ENCODE measurements at places on chromosomes 12 and 14.

DNA sequence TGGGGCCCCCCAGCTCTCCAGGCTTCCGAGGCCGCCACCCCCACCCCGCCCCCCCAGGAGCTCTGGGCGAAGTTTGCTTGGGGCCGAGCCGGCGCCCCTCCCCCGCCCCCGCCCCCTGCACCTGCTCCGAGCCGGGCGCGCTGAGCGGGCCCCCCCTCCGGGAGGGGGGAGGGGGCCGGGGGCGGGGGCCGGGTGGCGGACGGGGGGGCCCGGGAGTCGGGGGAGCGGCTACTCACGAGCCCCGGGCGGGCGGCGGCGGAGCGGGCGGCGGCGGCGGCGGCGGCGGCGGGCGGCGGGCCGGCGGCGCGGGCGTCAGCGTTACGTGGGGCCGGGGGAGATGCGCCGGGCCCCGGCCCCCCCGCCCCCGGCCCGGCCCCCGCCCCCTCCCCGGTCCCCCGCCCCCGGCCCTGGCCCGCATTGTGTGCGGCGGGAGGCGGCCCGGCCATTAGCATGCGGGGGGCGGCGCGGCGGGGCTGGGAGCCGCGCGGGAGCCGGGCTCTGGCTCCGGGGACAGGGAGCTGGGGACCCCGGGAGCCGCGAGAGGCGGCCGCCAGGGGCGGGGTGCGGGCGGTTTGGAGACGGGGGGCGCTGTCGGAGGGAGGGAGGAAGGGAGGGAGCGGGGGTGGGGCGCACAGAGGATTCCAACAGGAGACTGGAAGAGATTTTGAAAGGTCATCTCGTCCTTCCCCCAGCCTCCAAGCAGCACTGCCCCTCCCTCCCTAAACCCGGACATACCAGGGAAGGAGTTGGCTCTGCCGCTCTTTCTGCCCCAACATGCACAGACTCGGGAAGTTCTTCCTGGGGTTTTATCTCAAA lies at the start of gene ZNF219:
ZNF219 (minus strand) TSS at position 580 of the 816 bp plus-strand sequence. CDS start 5,064 bp downstream, outside the sequence.
- DNase-seq, result no peak

DNA sequence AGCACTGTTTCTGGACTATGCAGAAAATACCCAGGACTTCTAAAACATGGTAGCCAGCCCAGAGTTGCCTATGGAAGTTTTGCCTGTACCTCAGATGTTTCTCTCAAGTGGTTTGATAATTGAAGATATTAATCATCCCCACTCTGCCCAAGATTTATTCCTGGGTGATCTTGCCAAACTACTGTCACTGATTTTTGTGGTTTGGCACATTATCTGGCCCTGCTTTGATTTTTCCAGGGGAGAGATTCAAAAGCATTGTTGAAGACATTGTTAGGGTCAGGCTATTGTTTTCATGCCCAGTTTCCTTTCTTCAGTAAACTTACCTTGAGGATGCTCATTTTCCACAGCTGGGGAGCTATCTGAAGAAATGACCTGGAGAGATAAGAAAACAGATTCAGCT lies 5.8 kb downstream of the PRKAG1 start:
- DNase-seq, result no peak

DNA sequence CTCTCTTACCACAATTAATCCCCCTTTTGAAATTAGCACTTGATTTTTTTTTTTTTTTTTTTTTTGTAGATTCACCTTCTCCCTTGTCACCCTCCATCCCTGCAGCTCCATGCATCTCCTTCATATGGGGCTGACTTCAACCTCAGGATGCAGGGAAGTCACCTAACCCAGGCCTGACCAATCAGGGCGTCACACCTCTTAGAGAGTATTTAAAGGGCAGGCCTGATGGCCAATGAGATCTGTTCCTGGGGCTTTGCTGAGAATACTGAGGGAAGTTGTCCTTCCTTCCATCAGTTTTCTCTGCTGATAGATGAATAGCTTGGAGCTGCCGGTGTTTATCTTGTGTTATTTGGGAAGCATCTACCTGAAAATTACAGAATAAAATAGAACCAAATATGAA lies 1104.7 kb upstream of the TMEM132C start:
- no peak for DNase-seq

DNA sequence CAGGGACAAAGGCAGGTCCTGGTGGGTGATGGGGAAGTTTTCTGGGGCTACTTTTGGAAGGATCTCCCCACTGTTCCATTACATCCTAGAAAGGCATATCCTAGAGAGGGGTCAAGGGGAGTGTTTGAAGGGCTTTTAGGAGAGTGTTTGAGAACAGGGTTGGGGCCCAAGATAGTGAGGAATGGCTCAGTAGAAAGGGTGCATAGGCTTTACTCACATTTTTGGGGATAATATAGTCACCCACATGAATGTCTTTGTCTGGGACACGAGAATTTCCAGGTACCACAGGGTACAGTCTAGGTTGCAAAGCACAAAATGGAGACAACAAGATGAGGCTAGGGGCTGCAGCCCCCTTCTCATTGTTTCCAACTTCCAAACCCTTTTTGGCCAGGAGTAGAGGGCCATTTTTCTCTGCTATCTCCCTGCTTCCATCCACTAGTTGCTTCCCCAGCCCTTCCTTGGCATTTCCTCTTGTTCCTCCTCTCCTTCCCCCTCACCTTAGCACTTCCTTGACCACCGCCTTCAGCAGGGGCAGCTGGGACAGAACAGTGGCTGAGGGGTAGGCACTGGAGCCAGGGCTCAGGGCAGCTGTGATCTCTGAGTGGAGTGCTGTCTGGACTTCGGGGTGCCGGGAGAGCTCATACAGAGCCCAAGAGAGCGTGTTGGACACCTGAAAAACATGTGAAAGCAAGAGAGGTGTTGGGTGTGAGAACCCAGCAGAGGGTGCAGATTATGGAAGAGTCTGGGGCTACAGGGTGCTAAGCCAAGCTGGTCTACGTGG lies 2.8 kb downstream of the CYP27B1 start:
- no peak for DNase-seq

DNA sequence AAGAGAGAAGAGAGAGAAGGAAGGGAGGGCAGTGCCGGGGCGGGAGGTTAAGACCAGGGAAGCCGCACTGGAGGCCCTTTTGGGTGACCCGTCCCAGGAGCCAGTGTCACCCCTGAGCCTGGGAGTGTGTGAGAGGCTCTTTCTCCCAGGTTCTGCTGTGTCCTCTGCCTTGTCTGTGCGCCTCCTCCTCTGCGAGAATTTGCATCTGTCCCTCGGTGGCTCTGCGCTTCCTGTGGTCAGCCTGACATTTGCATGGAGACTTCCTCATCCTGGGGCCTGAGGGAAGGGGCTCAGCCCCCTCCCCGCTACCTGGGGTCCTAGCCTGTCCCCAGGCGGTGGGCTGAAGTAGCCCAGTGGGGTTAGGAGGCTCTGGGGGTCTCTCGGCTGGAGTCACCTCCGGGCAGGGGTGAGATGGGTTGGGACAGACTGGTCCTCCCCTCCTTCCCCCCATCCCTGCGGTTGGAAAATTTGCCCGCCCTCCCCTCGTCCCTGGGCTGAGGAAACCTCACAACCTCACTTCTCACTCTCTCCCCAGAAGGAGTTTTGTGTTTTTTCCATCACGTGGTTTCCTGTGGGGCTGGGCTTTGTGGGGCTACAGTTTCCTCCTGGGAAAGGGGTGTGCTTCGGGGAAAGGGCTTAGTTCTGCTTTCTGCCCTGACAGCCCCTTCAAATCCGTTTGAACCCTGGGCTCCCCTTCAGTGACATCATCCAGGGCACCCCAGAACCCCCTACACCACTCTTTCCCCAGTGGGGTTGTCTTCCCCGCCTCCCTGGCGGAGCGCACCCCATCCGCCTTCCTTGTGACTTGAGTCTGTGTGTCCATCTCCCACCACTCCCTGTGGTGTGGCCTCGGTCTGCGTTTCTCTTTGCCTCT lies 2.5 kb downstream of the PTPN6 start:
- DNase-seq, result peak; percentile 70

DNA sequence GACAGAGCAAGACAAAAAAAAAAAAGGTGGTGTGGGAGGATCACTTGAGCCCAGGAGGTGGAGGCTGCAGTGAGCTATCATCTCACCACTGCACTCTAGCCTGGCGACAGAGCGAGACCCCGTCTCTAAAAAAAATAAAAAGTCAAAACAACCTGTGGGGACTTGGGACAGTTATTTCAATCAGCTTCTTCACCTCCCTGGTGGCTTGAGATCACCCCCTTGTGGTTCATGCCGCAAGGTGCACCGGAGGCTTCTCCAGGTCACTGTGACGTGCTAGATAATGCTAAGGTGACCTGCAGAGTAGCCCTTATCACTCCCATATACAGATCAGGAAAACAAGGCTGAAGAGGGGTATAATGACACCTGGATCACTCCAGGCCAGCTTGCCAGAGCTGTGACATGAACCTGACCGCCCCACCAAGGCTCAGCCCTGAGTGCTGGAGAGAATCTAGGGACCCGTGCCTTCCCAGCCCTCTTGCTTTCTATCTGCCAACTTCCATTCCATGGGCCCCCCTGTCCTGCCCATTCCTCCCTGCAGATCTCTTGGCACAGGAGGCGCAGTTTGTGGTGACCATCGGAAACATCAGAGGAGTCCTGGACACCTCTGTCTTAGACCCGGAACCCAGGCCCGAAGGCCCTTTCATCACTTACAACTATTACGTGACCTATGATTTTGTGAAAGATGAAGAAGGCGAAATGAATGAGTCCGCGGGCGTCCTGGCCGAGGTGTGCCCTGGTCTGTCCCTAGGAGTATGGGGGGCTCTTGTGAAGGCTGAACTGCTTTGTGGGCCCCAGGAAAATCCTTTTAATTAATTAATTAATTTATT lies 8.1 kb downstream of the LRRC43 start:
- peak; percentile 79 for DNase-seq

DNA sequence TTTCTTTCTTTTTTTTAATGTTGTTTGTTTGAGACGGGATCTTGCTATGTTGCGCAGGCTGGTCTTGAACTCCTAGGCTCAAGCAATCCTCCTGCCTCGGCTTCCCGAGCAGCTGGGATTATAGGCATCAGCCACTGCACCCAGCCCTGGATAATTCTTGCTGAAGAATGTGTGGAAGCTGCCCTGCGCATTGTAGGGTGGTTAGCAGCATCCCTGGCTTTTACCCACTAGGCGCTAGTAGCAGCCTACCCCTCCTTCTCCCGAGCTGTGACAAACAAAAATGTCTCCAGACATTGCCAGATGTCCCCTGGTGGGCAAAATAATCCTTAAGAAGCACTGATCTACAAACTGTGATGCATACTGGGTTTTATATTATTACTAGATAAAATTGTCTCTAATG lies 6.6 kb downstream of the DCAF4 start:
- DNase-seq, result no peak

- DNase-seq, result no peak
Measured at GRCh38 chr14:60184146-60184904, 19.1 kb upstream of the DHRS7 start.

DNA sequence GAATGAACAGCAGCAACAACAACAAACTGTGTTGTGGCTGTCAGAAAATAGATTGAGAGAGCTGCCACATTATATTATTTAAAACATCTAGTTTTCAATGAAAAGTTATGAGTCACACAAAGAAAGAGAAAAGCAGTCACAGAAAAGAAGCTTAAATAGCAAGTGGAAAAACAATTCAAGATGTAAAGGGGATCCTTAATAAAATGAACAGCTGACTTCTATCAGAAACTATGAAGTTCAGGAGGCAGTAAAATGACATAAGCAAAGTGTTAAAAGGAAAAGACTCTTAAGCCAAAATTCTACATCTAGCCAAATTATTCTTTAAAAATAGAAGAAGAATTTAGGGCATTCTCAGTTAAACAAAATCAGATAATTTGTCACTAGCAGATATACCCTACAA lies 5.6 kb downstream of the CLEC14A start:
- no peak for DNase-seq

DNA sequence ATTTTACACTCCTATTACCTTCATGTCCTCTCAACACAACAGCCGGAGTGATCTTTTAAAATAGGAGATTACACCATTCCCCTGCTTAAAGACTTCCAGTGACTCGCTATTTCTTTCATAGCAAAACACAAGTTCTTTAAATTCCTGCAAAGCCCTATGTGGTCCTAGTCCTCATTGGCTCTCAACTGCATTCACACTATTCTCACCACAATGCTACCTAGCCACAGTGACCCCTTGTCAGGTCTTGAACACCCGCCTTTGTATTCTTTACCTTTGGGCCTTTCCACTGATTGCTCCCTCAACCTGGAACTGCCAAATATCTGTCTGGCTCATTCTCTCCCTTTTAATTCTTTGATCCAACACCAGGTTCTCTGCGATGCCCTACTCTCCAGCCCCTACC lies 160.2 kb downstream of the PRIMA1 start:
- DNase-seq, result no peak

GRCh38 chr12:28035500-28035899 lies 63.0 kb upstream of the PTHLH start:
- no peak for DNase-seq

DNA sequence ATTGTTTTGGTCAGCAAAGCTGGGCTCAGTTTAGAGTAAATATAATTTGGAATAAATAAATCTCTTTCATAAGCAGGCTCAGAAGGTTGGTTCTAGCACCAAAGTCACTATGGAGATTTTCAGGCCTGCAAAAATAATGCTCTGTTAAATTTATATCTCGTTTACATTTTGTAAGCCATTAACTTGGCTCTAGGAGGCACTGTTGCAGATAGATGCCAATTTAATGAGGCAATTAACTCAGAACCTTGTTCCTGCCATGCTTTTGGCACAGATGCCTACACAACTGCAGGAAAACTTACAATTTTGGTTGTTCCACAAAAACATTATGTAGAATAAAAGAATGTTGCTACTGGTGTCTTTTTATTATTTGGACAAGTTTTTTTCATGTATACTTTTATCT lies 428.1 kb downstream of the FLRT2 start:
- no peak for DNase-seq

DNA sequence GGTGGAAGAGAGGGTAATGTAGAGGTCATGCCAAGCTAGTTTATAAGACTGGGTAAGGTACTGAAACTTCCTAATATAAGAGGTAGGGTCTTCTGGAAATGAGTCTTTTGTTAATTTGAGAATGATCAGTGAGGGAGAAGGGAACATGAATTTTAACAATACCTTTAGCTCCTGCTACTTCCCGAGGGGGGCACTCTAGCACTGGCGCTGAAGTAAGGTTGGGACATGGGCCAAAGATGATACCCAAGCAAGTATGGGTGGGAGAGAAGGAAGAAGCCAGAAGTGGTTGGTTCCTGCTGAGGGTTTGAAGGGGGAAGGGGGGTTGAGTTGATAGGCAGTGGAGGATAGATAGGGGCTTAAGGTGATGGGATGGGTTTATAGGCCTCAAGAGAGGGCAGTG lies 32.3 kb upstream of the RNASE1 start:
- no peak for DNase-seq

DNA sequence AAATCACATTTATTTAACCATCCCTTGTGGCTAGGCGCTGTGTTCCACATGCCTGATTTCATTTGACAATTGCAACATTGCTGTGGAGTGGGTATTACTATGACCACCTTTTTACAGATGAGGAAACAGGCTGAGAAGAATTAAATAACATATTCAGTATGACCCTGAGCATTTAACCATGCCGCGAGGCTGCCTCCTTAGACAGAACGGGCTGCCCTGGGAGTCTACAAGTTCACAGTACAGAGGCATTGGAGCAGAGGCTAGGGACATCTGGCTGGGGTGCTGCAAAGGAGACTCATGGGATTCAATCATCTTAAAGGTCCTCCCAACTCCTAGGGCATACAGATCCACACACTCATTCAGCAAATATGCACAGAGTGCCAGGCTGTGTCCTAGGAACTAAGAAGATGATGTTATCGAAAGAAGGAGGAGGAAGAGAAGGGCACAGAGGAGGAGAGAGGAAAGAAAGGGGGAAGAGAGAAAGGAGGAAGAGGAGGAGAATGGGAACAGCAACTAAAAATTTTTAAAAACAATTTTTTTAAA lies 164.7 kb upstream of the CCND2 start:
- no peak for DNase-seq

GRCh38 chr12:111467857-111468241 lies 62.1 kb downstream of the SH2B3 start:
- no peak for DNase-seq

Data from natural killer cell (primary cell).